ENCODE measurements at places on chromosomes 6 and 20.

- no peak for DNase-seq
Observed at GRCh38 chr6:163735076-163735475, 320.6 kb downstream of the QKI start.

GRCh38 chr20:41138475-41139226 is 1.3 kb downstream of the PLCG1 start:
- DNase-seq, result peak; percentile 31

DNA sequence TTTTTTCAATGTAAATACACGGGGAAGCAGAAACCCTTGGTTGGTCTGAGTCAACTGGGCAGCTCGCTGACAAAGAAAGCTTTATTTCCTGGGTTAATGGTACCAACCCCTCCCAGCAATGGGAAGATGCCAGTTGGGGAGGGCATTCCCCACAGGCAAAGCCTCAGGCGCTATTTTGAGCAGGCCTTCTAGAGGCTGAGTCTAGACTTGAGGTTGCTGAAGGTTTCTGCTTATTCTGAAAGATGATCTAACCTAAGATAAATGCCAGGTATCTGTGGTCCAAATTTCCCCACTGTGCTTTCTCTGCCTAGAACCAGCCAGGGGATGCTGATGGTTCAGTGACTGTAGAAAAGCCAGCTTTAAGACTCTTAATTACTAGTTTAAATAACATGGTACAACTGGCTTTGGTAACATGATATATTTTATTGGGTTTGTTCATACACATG is 172.5 kb upstream of the JARID2 start:
- no peak for DNase-seq

DNA sequence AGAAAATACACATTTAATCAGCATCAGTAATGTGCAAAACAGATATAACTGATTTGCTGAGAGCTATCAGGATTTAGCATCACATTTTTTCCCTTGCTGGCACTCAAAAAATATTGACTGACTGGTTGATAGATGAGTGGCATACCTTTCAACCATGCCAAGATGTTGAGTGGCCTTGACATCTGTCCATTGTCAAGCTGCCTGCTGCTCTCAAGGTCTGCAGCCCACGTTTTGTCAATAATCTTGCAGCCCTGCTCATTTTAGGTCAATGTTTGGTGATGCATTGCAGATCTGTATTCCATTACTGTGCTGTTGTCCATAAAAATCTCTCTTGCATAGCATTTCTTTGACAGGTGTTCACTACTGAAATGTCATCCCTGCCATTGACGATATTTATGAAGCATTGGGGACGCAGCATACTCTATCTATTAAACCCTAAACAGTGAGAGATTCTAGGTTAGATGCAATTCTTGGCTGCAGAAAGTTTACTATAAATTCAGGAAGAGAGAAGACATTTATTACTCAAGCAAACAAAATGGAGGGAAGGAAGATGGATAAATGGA is 111.6 kb downstream of the BFSP1 start:
- DNase-seq, result no peak

- no peak for DNase-seq
Observed at GRCh38 chr20:50447102-50447804, 62.9 kb upstream of the PTPN1 start.

- no peak for DNase-seq
Observed at GRCh38 chr6:34497411-34497810, 31.5 kb downstream of the PACSIN1 start.

- no peak for DNase-seq
Observed at GRCh38 chr6:42184475-42184874, 10.3 kb downstream of the GUCA1B start.

- DNase-seq, result no peak
Observed at GRCh38 chr6:46749731-46750130, 3.0 kb downstream of the ANKRD66 start.

GRCh38 chr6:155383913-155384312 is 69.6 kb upstream of the TFB1M start:
- DNase-seq, result no peak

DNA sequence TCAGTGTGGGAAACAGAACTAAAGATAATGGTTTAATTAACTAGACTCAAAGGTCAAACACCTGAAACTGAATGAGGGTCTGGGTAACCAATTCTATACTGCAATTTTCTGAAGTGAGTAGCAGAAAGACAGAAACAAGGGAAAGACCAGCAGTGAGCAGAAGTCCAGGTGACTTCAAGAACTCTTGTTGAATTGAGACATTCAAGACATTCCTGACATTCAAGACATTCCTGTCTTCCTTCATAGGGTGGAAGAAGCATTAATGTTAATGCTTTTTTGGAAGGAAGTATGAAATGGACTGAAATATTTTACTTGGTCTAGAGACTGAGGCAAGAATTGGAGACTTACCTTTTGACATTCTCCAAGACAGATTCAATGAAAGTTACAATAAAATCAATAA is 529.9 kb upstream of the MMS22L start:
- no peak for DNase-seq

DNA sequence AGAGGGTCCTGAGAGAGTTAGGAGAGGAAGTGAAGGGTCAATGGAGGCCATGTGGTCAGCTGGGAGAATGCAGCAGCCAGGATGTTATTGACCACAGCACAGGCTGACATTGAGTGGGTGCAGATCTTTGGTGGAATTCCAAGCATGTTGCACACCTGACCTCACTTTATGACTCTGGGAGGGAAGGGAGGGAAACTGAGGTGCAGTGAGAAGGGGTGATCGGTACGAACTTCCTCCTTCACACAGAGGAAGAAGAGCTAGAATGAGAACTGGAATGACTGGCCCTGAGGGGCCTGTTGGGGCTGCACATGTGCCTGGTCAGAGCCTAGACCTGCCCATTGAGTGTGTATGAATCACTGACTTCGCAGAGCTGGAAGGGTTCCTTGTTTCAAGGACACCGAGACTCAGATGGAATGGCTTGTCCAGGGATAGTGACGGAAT is 9.8 kb downstream of the FAM83D start:
- no peak for DNase-seq

DNA sequence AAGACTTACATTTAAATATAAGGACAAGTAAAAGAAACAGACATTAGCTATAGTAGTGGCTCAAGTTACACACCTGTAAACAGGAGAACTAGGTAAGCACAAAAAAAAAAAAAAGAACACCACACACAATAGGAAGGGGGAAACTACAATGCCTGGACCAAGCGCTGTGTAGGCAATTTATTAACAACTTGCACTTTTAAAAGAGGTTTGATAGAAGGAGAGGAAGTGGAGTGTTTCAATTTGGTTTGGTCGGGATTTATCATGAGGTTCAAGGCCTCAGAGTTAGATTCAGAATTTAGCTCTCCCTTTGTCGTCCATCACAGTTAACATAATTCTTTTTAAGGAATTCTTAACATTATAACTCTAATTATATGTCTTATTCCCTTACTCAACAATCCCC is 1.1 kb upstream of the USP49 start:
- DNase-seq, result no peak

DNA sequence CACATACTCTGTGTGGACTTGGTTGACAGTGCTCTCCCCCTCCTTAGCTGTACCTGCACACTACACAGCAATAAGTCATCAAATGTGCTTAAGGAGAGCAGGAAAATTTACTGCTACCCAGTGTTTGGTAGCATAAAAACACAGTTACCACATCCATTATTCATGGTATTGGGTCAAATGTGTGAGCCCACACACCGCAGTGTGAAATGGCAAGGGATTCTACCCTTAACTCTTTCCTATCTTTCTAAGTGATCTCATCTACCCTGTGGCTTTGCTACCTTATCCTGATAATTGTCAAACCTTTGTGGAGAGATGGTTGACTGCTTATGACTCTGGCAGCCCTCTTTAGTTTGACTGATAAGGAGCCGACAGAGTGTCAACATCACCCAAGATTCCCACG is 47.6 kb downstream of the STX11 start:
- no peak for DNase-seq

GRCh38 chr20:40251284-40251932 is 437.6 kb downstream of the MAFB start:
- no peak for DNase-seq

DNA sequence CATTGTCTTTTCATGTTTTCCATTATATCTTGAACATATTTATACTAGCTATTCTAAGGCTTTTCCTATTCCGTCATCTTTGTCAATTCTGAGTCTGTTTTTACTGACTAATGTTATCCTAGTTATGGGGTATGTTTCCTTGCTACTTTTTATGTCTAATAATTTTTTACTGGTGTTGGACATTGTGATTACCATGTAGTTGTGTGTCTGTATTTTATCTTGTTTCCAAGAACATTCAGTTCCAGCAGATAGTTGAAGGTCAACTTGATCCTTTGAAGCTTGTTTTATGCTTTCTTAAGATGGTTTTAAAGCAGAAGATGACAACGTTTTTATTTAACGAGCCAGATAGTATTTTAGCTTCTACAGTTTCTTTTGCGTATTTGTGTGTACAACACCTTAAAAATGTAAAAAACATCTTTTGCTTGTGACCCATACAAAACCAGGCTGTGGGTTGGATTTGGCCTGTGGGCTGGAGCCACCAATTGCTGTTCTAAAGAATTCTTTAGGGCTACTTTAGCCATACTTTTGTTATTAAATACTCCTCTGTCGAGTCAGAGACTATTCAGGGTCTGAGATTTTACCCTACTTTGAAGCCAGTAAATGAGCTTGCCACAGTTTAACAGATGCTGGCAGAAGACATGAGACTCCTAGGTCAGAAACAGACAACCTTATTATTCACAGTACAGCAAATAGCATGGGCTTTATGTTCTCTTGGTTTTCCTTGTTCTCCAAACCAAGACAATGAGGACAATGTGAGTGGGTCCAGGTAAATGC is 38.7 kb upstream of the REV3L start:
- DNase-seq, result no peak

DNA sequence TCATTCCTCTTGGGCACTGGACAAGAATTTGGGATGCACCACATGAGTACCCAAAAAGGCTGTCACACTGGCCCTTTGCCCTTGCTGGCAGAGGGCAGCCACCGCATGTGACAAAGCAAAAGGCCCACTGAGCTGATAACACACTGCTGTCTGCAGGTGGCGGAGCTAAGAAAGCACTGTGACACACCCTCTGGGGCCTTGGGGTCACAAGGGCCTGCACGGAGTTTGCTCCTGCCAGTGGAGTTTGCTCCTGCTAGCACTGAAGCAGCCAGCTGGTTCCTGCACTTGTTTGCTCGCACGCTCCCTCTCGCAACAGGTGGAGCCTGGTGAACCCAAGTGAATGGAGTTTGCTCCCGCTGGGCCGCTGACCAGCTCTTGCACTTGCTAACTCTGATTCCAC is 132.6 kb downstream of the LCA5 start:
- DNase-seq, result no peak

DNA sequence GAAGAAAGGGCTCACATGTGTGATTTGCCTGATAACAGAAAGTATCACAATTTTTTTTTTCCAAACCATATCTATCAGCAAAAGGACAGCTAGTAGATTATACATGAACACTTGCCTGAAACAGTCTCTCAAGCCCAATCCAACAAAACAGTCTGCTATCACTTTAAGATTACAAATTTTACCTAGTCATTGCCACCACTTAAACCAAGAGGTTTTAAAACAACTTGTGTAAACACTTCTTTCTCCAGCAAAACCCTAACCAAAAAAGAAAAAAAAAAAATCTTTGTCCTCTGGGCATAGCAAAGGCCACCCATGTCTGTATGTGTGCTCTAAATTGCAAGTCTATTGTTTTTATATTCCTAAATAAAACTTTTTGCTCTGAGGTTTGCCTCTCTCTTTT is 1568.4 kb downstream of the GRIK2 start:
- no peak for DNase-seq

- DNase-seq, result no peak
Observed at GRCh38 chr20:44928595-44928994, 18.7 kb downstream of the PABPC1L start.

DNA sequence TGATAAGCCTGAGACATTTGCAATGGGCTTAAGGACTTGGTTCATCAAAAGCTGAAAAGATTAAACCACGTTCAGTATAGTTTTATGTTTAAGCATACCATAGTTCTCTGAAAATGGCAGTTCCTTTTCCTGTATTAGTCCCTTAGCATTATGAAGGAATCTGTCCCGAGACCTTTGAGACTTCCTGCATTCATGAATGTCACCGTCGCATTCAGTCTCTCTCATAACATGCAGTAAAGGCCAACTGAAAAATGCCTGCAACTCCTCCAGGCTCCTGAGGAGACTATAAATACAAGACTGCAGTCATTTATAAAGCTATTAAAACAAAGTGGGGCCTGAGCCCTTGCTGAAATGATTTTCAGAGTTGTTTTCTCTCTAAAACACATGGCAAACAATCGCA is 129.1 kb downstream of the SYCP2 start:
- DNase-seq, result no peak

- no peak for DNase-seq
Observed at GRCh38 chr6:55568808-55569439, 10.1 kb downstream of the HMGCLL1 start.

DNA sequence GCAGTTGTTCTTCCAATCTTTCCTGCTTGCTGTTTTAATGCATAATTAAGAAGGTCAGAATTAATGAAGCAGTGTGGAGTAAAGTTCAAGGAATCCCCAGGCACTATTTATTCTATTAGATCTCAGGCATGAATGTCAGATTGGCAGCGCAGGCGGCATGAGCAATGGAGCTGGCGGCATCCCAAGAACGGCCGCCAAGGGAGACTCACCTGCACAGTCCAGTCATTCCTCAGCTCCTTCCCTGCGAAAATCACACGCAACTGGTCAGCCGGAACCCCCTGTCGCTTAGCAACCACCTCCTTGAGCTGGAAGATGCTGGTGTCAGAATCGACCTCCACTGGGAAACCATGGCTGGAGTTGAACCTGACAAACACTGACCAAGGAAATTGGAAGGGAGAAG is 284.5 kb downstream of the PRKN start:
- no peak for DNase-seq

GRCh38 chr6:96812077-96812703 is 25.1 kb downstream of the GPR63 start:
- no peak for DNase-seq

DNA sequence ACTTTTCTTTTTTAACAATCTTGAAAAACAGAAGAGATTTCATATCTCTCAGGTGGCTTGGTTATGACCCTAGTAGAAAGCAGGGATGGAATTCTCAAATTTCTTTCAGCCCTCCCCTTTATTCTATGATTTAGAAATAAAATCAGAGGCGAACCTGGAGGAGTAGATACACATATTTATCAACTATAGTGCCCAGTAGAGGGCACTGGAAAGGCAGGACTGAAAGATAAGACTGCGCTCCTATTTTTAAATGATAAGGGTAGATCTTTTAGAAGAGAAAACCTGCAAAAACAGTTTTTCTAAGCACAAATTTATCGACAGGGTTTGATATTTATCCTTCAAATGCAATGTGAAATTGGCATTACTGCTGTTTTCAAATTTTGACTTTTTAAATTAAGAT is 1296.6 kb downstream of the EPHA7 start:
- DNase-seq, result no peak

DNA sequence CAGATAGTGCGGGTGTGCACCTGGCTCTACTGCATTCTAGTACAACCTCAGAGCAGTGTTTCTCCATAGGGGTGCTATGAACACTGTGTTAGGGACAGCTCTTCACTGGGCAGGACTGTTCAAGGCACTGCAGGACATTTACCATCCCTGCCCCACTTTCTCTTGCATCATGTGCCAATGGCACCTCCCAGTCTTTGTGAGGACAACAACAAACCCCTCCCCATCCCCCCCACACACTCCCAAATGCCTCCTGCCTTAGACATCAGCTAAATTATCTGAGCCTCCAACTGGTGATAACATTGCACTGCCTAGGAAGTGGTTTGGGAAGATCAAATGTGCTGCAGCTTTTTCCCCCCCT is 98.9 kb downstream of the FYN start:
- no peak for DNase-seq
